Nephron progenitor cell (in vitro differentiated cells): ENCODE measurements at places on chromosomes 4 and X.

DNA sequence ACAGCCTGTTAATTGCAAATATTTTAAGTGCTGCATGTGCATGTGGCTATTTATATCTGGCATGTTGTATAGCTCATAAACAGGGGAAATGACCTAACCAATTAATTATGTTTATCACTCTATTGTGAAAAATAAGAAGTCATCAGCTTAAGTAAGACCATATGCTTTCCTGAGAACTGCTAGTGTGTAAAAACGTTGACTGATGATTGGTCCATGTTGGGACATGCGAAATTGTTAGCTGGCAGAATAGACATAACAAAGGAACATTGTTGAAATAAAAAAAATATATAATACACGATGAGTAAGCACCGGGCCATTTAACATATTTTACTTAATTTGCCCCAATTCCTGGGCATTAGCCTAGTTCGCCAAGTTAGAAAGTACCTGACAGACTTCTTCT, 207.5 kb downstream of the ANK2 start:
- DNase-seq = no peak

- peak; percentile 3 for DNase-seq
Observed at GRCh38 chrX:54891573-54891972, 29.1 kb upstream of the TRO start.

- no peak for DNase-seq
Observed at GRCh38 chr4:123950530-123950929, 553.9 kb downstream of the SPRY1 start.

DNA sequence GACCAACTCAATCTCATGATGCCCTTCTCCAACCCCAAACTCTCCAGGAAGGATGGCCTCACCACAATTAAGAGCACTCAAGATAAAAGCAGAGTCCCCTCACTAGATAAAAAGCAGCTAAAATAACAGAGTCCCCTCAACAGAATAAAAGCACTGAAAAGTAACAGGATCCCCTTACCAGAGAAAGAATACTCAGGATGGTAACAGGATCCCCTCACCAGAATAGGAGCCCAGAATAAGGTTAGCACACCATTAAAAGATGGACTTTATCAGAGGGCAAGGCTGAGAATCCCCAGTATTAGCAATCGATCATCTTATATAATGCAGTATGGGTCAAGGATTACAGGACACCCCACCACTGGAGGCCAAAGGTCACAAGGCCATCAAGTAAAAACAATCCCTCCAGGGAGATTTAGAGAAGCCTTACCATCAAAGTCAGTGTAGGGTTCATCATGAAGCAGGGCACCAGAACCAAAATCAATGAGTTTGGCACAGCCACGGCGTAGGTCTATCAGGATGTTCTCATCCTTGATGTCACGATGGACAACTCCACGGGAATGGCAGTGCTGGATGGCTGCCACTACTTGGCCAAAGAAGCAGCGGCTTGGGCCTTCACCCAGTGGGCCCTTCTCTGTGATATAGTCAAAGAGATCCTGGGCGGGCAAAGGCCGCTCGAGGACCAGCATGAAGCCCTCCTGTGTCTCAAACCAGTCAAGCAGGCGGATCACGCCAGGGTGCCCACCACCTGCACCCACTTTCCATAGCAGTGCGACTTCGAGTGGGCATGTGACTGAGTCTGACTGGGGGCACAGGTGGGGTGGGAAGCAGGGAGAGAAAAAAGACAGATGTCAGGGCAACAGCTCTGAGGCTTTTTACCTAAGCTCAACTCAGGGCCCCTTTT, 3.4 kb upstream of the SLC35A2 start:
- no peak for DNase-seq

DNA sequence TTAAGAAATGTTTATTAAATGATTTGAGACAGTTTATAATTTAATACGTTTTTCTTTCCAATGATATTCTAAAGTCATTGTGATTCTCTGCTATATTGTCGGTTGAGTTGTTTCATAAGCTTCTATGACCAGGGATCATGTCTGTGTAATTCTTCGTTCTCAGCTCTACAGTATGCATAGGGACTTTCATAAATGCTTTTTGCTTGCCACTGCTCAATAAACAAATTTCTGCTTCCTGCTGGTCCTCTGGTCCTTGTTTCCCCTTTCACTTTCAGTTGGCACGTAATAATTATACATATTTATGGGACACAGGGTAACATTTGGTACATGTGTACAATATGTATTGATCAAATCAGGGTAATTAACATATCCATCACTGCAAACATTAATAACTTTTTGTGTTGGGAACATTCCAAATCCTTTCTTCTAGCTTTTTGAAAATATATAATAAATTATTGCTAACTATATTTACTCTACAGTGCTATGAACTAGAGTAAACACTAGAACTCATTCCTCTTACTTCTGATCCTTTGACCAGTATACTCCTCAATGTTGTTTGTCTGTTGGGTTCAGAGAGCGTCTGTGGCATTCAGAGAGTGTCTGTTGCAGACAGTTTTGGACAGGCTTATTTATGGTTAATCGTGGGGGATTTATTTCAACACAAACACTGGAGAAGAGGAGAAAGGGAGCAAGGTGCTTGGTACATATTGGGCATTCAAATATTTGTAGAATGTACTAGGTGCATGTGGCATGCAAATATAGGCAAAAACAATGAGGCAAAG, 68.3 kb upstream of the SPANXB1 start:
- DNase-seq = no peak

GRCh38 chrX:18440835-18441234, 15.4 kb downstream of the CDKL5 start:
- DNase-seq = no peak

- no peak for DNase-seq
Observed at GRCh38 chr4:153663667-153664066, 20.4 kb upstream of the TLR2 start.

DNA sequence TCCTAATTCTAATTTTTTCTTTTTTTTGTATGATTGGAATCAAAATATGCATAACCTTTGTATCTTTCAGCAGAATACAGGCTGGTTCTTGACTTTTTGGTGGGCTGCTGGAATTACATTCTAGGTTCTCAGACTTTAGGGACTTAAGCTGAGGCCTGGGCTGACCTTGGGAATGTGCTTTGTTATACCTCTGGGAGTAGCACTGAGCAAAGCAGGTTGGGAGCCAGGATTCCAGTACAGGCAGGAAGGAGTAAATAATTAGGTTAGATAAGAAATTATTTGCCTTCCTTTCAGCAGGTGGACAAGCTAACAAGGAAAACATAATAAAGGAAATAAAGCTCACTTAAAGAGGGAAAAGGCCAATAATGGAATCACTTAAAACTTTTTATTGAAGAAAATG, 49.9 kb upstream of the SLC4A4 start:
- no peak for DNase-seq

DNA sequence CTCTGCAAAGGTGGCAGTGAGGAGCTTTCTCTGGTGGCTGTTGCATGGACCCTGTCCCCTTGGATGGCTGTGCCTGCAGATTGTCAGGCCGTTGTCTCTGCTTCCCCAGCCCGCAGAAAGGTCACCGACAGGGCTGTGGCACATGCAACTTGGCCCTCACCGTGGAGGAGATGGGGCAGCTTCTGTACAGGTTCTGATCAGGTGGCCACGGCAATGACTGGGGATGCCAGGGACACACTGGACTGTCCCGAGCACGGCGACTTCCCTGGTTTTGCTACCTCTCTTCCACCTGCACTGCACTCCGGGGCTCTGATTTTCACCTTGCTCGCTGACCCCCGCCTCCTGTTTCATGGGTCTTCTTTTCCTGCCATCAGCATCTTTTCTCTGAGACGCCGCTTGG, 43.5 kb downstream of the DCTD start:
- no peak for DNase-seq

GRCh38 chrX:132491191-132491590, 2.4 kb upstream of the MBNL3 start:
- DNase-seq = no peak

DNA sequence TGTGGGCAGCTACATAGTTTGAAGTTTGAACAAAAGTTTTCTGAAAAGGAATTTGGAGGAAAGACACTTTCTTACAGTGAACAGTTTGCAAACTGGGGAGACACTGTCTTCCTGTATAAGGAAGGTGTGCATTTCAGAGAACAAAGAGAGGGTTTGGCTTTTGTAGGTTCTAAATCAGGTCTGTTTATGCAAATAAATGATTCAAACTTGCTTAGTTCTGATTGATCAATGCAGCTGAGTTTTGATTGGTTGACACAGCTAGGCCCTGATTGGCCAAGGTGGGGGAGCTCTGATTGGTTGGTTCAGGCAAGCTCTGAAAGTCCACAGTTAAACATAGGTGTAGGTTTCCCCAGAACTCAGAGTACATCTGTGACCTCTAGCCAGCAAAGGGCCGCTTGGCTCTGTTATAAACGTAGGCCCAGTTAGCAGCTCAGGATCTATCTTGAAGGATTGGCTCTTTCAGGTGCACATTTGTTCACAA, 63.0 kb upstream of the ENPP6 start:
- no peak for DNase-seq

DNA sequence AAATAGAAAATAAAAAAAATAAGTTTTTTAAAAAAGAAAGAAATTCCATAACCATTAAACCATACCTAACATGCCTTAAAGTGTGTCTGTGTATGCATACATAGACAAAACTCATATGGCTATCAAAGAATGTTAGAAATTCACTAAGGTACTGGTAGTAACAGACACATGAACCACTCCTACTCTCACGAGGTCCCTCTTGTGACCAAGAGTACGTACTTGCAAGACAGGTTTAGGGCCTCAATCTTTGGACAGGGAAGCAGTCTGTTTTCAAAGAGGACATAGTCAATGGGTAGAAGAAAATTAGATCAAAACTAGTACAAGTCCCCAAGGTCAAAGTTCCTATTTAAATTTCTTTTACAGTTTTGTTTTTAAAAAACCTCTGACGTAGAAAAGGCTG, 117.3 kb downstream of the CHM start:
- DNase-seq = no peak

DNA sequence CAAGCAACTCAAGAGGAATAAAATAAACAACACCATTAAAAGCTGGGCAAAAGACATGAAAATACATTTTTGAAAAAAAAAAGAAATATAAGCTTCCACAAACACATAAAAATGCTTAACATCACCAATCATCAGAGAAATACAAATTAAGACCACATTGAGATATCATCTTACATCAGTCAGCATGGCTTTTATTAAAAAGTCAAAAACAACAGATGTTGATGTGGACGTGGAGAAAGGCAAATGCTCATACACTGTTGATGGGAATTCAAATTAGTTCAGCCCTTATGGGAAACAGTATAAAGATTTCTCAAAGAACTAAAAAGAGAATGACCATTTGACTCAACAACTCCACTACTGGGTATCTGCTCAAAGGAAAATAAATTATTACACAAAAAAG, 59.6 kb downstream of the STK32B start:
- no peak for DNase-seq

GRCh38 chr4:121668368-121669162, 28.2 kb downstream of the ANXA5 start:
- DNase-seq = no peak

- no peak for DNase-seq
Observed at GRCh38 chrX:48459483-48459882, 10.6 kb downstream of the SLC38A5 start.

GRCh38 chr4:147381749-147382148, 99.1 kb upstream of the EDNRA start:
- no peak for DNase-seq

- DNase-seq = no peak
Observed at GRCh38 chrX:143837010-143837843, 46.6 kb upstream of the UBE2NL start.

DNA sequence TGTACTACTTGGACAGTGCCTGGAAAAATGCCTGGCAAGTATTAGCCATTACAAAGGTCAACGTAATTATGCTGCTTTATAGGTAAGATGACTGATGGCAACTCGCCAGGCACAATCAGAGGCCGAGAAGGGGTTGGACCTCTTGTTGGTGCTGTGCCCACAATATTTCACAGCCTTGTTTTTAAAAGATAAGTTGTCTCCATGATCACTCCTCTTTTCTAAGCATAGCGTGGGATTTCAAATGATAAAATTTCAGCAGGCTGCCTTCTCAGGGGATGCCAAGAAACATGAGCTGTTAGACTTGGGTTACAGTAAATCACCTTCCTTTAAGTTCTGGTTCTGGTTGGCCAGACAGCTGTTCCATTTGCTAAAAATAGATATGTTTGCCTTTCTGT, 26.9 kb downstream of the HOPX start:
- no peak for DNase-seq

GRCh38 chr4:3773552-3774001, 7.4 kb downstream of the ADRA2C start:
- no peak for DNase-seq
